ENCODE measurements at places on chromosomes 12 and 14.

DNA sequence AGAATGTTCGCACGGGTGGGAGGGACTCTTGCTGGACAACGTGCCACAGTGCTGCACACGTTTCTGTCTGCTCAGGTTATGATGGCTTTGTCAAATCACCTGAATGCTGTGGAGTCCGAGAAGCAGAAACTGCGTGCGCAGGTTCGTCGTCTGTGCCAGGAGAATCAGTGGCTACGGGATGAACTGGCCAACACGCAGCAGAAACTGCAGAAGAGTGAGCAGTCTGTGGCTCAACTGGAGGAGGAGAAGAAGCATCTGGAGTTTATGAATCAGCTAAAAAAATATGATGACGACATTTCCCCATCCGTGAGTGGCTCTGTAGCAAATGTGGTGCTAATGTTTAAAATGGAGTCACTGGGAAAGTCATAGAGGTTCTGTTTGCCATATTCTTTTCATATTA lies 28.5 kb downstream of the KLC1 start:
- no peak for DNase-seq

GRCh38 chr12:78244916-78245507 lies 414.3 kb downstream of the NAV3 start:
- DNase-seq: no peak

GRCh38 chr14:102222009-102222575 lies 82.4 kb downstream of the WDR20 start:
- no peak for DNase-seq

- DNase-seq: no peak
Measured at GRCh38 chr12:56862264-56862663, 71.9 kb downstream of the SDR9C7 start.

GRCh38 chr12:110310763-110311162 lies 29.7 kb downstream of the ATP2A2 start:
- DNase-seq: no peak

GRCh38 chr12:117522559-117522958 lies 161.1 kb upstream of the NOS1 start:
- DNase-seq: no peak

GRCh38 chr12:18837025-18837424 lies 99.1 kb downstream of the CAPZA3 start:
- DNase-seq: no peak

- no peak for DNase-seq
Measured at GRCh38 chr12:32053881-32054624, 52.6 kb upstream of the BICD1 start.

DNA sequence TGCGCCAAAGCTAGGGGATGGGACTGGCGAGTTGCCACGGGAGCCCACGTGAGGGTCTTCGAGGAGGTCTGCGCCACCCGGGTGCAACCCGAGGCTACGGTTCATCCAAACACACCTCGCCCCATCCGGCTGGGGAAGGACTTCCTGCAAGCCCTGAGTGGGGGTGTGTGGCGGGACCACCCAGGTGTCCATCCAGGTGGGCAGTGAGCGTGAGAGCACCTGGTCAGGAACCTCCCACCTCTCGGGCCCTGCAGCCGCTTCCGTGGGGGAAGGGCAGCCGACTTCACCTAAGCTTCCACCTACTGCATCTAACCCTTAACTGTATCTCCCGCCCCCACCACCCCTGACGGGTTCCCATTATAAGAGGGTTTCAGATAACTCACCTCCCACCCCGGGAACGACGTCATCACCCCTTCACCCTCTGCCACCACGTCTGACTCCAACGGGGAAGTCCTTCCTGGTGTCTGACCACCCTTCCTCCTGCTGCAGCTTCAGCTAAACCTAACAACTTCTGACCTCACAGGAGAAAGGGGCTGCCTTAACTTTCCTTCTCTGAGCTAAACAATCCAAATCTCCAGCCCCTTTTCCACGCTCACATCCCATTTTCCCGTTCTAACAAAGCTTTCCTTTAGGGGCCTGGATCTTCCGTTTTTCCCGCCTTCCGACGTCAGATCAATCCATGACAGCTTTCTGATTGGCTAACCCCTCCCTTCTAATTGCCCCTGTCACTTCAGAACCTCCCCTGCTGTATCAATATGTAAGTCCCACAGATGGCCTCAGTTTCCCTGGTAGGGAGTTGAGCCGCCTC lies 27.4 kb upstream of the SMUG1 start:
- peak; percentile 67 for DNase-seq

DNA sequence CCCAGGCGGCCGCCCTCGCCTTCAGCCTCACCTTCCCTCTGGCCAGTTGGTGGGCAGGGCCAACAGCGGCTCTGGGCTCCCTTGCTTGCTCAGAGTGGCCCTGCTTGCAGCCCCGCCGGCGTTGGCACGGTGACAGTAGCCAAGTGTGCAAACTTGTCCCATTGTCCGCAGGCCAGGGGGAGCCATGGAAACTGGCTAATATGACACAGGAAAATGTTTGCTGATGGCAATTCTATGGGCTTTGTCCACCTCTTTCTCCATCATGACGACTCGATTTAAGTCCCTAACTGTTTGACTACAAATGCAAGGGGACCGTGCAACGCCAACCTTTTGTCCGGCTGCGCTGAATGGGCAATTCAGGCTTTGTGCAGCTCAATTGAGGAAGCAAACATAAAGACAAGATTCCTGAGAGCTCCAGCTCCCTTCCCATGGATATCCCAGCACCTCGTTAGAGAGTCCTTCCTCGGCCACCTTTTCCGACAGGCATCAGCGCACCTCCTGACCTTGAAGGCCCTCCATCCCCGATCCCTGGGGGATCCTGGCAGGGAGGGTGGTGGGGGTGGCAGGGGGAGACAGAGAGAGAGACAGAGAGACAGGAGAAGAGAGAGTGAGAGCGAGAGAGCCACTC lies 785 bp upstream of the FAM181A start:
- DNase-seq: no peak

GRCh38 chr14:99672506-99673304 lies 11.4 kb upstream of the CYP46A1 start:
- DNase-seq: no peak

DNA sequence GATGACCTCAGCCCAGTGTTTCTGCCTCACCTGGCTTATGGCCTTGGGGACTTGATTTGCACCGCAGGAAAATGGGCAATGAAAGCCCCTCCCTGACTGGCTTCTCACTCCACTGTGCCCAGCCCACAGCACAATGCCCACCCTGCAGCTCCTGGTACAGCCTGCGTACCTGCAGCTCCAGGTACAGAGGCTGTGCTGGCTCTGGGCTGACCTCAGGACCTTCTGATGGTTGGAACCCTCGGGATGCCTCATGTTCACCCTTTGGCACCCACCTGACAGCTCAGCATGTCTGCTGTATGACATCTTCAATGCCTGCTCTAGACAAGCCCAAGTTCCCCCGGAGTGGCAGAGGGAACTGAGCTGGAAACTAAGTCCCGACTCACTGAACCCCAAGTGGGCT lies 87.1 kb downstream of the ALG10 start:
- no peak for DNase-seq

DNA sequence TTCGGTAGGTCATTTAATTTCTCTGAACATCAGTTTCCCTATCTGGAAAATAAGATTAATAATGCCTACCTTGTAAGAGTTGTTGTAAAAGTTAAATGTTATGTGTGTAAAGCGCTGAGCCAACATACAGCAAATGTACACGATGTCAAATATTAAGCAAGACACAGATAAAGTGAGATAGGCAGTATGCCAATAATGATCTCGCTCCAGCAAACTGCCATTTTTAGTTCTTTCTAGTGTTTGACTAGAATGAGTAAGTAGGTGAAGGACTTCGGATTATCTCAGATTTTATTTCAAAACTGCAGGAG lies 840 bp downstream of the DHRS7 start:
- no peak for DNase-seq

GRCh38 chr12:9365296-9365695 lies 157.1 kb upstream of the PZP start:
- DNase-seq: no peak

DNA sequence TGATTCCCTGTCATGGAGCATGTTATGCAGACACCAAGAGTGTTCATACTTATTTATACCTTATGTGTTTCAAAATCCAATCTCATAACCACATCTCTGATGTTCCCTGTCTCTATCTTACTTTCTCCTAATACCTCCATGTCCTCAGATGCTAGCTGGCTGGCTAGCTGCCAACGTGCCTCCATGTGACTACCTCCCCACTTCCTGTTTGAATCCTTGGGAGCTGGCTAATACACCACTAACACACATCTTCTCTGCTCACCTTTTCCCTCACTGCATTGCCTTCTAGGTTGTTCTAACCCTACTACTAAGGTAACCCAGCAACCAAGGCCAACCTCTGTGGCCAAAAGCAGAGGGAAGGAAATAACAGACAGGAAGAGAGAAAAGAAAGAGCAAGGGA lies 27.3 kb downstream of the TTC5 start:
- no peak for DNase-seq

- DNase-seq: peak; percentile 72
Measured at GRCh38 chr14:23306412-23307145, at the start of gene BCL2L2. Gene BCL2L2 (plus strand): TSS chr14:23306833. CDS start chr14:23307768, 935 bp downstream.

DNA sequence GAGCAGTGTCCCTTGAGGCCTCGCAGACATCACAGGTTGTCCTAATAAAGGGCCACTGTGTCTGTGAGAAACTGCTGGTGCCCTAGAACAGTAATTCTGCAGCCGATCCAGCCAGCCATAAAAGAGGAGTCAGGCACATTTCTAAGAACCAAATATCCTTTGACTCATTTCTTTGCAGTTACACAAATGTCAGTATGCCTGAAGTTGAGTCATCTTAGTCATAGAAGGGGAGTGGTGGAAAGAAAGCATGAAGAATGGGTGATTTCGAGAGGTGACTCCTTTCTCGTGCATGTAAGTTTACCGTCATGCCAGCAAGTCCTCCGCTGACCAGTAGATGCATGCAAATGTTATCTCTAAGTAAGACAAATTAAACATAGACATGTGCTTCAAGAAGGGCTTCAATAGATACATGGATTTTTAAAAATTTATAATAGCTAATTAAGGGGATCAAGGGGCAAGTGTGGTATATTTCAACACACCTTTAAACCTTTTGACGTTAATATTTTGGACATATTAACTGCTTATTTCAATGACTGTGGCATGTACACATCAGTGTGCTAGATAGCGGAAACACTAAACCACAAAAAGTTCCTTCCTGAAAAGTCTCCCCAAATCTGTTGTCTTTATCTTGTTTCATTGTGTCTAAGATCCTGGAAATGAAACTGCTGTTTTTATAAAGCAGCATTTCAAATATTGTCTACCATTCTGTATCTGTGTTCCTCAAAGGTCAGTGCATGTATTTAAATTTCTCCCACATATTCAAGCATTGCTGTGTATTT lies 497.4 kb downstream of the NPAS3 start:
- DNase-seq: no peak

GRCh38 chr12:104410326-104410725 lies 46.4 kb upstream of the CHST11 start:
- no peak for DNase-seq

GRCh38 chr12:61524851-61525250 lies 735.4 kb upstream of the USP15 start:
- no peak for DNase-seq

GRCh38 chr14:93707475-93707874 lies 80.8 kb downstream of the PRIMA1 start:
- DNase-seq: no peak

GRCh38 chr12:114404926-114405518 lies 922 bp downstream of the TBX5 start:
- DNase-seq: no peak

- no peak for DNase-seq
Measured at GRCh38 chr12:86373813-86374212, 117.6 kb upstream of the MGAT4C start.

- no peak for DNase-seq
Measured at GRCh38 chr12:122135437-122136031, 38.5 kb downstream of the IL31 start.

GRCh38 chr12:64137117-64137516 lies 85.0 kb downstream of the KICS2 start:
- no peak for DNase-seq

GRCh38 chr12:85558684-85559083 lies 277.5 kb downstream of the RASSF9 start:
- no peak for DNase-seq

- no peak for DNase-seq
Measured at GRCh38 chr12:2912216-2912575, 21.5 kb downstream of the TULP3 start.

- peak; percentile 17 for DNase-seq
Measured at GRCh38 chr12:31524791-31525495, 66.0 kb downstream of the DENND5B start.

DNA sequence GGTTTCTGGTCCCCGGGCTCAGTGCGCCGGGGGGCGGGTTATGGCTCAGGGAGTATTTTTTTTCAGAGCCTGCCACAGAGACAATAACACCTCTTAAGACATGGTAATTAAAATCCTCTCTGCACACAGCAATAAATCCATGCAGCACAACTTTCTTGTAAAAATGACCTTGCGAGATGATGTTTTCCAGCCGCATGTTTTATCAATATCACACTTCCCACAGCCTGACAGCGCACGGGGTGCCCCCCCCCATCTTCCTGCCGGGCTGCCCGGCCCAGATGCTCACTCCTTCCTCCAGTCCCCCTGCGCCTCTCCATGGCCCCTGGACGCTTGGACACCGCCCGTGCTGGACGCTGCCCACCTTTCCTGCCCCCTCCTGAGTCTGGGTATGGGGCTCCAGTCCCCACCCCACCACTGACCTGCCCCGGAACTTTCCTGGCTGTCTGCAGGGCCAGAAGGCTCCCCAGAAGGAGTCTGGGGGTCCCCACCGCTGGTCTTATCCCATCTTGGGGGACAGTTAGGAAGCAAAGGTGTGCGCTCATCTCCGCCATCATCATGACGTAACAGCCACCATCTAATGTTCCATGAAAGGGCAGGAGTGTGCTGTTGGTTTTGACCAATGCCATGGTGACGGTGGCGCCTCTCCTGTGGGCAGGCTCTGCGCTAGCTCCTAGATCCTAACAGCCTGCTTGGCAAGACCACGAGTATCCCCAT lies 182.9 kb downstream of the KIF26A start:
- DNase-seq: no peak

DNA sequence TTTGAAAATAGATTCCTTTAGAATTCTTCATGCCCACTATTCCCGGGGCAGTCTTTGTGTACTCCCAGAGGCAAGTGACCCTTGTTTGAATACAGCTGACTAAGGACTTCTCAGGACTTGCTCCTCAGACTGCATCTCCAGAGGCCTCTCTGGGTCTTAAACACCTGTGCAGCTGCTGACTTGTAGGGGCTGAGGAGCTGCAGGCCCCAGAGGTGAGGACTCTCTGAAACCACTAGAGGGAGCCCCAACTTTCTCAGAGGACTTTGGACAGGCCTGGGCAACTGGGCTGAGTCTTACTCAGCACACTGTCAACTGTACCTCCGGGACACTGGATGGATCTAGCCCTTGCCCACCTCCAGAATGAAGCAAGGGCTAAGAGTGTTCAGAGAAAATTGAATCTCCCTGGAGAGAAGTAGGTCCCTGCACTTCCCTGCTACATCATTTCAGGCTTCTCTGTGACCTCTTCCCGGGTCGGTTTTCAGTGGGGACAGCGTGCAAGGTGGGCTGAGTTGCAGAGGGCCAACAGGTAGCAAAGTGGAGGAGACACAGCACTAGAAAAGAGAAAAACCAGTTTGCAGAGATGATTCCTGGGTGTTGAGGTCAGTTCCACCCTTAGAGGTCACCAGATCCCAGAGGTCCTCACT lies 164.6 kb downstream of the TMEM117 start:
- no peak for DNase-seq

All from GM06990 (cell line).